Effector memory CD4-positive, alpha-beta T cell (primary cell): ENCODE measurements at places on chromosomes 12 and 14.

DNA sequence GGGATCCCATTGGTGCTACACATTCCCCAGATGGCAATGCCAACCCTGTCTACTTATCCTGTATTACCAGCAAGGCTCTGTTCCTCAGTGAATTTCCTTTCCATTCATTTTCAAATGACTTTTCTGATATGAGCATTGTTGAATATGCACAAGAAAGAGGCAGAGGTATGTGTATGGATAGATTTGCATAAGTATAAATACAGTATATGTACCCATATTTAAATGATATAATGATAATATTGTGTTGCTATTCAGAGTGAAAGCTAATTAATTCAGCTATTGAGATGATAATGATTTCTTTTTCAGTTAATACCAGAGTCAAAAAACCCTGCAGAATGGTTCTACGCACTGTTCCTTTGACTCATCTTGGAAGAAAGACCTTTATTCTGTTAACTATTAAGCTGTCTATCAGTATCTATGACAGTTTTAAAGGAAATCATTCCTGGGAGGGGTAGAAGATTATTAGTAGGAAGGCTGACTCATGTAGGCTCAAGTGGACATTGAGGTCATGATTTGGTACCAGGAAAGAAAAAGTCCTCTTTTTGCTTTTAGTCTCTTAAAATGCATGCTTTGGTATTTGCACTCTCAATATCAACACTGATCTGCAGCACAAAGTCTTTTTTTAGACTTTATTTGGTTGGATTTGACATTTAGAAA lies 44.9 kb upstream of the GAS2L3 start:
- no peak for DNase-seq

GRCh38 chr14:88247228-88247627 lies 75.8 kb downstream of the KCNK10 start:
- no peak for DNase-seq

DNA sequence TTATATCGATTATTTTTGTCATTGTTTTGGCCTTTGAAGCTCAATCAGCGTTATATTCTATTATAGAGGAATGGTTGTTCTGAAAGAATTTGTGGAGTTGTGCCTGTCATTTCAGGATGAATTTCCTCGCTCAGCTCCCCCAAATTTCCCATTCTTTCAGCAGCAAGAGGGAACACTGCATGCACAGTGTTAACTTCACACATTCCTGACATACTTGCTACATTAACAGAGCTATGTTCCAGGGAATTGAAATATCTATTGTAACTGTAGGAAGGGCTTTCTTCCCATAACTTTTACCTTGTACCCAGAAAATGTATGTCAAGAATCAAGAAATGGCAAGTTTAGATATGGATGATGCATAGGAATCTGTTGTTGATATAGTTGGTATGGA lies 379.0 kb downstream of the LRIG3 start:
- no peak for DNase-seq

DNA sequence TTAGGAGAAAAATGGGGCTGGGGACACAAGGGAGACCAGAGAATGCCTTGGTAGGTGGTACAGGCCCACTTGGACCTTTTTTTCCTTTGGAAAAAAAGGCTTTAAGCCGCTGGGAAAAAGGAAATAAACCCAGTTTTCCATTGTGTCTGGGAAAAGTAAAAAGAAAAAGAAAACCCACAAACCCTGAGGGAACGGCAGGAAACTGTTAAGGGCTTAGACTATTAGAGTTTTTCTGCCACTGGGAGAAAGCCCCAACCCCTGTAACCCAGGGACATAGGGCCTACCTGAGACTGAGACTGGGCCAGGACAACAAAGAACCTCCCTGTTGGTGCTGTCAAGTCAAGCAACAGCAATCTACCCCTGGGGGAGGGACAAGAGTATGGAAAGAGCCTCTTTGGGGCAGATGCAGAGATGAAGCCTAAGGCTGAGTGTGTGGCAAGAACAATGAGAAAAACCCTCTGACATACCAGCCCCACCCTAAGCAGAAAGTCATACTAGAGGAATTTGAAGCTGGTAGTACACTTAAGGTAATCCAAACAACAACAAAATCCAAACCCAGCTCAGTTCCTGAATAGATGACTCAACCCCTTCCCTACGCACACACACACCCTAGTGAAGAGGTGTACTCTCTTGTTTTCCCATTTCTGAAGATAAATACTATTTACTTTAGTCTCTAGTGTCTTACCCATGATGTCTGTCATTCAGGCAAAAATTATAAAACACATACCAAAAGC lies 22.8 kb downstream of the ATF1 start:
- DNase-seq: no peak

GRCh38 chr12:1680804-1681492 lies 9.9 kb upstream of the ADIPOR2 start:
- DNase-seq: no peak

- no peak for DNase-seq
Measured at GRCh38 chr12:104175726-104176247, 37.8 kb upstream of the NFYB start.
